ENCODE measurements at places on chromosomes 7 and 10.
A peak's percentile ranks its signal among the peaks of the same experiment; 100 is the strongest.

DNA sequence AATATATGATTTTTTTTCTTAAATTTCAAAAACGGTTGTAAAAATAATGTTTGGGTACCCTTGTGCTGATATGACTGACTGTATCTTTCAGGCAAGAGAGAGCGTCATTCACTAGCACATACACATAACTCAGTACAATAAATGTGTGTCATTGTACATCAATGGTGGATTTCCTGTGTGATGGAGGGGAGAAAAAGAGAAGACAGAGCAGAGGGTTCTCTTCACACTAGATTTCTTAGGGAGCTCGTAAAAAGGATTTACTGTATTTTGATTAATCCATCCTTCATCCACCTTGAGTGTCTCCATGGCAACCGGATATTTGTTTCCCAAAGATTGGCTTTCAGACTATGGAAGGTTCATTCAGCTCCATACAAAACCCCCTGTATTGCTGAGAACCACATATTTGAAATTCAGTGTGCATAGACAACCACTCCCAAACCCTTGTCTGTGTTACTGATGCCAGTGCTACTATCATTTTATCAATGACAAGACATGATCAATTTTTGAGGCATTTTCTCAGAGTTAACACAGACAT, 150.6 kb downstream of the AKR1D1 start:
- DNase-seq, result no peak

DNA sequence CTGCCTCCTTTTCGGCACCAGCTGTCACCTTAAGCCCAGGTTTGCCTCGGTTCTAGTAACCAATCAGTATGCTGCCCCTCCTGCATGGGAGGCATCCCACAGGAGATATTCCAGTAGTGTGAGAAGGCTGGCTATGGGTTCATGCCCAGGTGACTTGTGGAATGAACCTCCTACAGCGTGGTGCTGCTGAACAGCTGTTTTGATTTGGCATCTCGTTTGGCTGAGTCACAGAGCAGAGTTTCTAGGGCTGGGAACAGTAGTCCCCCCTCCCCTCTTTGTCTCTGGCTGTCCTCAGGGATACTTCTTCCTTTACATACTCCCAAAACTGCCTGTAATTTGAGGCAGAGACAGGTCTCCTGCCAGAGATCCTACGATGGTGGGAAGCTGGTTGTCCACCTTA, 16.1 kb downstream of the R3HCC1L start:
- DNase-seq, result no peak

DNA sequence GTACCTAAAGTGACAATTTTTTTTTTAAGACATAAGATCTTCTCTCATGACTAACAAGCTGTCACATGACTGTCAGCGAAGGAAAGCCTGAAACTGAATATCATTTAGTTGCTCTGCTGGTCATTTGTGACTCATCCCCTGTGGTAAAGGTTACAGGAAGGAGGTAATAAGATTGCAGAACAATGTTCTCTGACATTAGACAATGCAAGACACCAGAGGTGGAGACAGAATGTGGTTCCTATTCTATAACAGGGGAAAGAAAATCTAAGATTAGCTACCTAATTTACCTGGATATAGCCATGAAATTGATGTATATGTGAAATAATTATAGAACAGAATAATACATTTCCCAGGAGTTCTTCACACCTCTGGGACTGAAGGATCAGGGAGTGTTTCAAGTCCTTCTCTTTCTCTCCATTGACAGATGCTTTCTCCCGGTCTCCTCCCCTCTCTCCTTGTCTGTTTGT, 47.7 kb downstream of the LRGUK start:
- no peak for DNase-seq

DNA sequence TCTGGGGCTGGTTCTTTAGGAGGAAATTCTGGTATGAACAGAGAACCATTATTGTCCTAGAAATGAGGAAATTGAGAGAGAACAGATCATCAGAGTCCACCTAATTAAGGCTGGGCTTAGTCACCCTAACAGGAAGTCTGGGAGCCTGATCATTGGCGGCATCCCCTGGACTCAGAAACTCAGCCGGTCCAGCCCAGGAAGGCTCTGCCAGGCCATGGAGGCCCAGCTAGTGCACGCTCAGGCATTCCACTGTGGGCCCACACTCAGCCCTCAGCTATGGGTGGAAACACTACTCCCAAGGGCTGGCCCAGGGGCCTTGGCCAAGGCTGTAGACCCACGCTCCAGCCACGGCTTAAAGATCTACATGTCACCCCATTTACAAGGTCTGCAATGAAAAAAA, 109.2 kb downstream of the PTPN20 start:
- DNase-seq, result no peak

DNA sequence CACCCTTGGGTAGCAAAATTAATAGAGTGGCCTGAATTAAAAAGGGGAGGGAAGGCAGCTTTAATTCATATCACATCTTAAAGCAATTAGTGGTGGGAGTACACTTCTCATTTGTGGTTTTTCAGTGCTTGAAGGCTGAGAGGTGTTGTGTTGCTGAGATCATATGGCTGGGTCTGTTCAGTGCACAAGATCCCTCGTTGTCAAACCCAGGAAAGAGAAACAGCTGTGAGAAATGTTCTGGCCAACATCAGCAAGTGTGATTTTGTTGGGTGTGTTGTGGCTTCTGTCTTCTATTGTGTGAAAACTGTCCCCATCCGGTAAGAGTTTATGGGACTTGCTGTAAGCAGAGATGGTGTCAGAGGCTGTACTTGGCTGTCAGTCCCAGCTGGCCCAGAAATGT, 197.9 kb upstream of the BMPER start:
- no peak for DNase-seq

DNA sequence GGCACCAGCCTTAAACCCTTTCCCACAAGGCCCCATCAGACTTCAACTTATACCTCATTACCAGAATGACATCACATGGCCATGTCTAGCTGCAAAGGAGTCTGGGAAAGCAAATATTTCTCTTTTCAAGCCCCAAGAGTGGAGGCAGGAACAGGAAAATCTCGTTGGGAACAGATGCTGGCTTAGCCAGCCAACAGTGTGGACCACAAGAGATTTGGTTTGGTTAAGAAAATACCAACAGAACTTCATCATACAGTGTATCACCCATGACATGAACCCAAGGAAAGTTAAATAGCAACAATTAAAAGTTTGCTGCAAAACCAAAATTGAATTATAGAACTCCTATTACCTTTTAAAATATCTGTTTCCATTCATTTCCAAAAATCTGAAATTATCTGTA, 2.2 kb upstream of the MET start:
- no peak for DNase-seq

DNA sequence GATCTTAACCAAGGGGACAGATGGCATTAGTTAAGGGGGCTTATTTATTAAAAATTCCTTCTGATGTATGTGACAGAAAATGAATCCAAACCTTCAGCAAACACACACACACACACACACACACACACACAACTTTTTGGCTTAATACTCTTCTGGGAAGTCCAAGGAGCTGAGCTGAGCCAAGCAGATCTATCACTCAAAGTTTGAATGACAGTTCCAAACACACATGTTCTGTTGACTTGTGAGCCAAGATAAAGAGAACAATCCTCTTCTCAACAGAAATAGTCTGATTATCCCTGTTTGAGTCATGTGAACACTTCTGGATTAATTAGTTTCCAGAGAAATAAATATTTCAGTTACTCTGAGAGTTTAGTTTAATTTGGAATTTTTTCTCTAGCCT, 31.5 kb downstream of the KBTBD2 start:
- DNase-seq, result no peak

- DNase-seq, result no peak
Measured at GRCh38 chr7:104960741-104961448, 53.1 kb upstream of the KMT2E start.

DNA sequence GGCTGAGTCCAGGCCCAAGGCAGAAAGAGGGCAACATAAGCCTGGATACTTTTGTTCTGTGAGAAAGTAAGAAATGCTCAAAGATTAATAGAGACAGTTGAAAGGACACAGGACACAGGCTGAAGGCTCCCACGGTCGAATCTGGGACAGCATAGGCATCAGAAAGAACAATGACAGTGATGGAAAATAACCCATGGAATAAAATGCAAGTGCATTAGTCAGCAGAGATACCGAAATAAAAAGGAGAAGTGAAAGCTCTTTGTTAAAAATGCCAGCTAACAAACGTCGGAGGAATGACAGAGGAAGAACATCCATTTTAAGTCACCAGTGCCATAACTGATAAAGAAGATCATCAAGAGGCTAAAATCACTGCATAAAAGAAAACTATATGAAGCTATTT, 19.6 kb upstream of the AGAP5 start:
- no peak for DNase-seq

DNA sequence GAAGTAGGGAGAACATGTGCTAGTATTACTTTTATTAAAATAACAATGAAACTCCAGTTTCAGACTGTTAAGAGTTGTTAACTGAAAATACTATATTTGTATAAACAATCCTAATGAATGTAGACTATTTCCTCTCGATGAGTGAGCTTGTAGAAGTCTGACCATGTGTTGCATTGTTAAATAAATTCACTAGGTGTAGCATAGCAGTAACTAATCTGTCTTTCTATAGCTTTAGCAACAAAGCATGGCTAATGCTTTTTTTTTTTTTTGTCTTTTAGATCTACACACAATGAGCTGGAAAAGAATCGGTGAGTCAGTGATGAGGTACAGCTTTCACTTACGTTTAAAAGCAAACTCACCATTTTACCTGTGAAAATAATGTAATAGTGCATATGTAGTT, 37.1 kb downstream of the MXI1 start:
- no peak for DNase-seq

DNA sequence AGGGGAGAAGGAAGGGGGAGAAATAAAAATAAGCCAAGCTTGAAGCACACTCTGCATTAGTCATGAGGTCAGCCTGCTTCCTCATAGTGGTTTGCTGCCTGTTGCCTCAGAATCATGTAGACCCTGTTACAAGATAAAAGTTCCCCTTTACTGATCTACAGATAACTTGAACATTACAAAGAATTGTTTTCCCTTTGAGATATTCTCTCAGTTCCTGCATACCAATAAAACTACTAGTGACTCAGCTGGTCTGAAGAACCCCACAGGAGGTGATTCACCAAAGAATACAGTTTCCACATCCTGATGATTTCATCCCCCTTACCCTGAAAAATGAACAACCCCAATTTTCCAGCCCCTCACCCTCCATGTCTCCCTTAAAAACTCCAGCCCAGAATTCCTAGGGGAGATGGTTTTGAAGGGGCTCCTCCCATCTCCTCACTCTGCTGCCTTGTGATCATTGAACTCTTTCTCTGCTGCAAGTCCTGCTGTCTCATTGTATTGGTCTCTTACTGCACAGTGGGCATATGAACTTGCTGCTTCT, 31.5 kb upstream of the NRP1 start:
- DNase-seq, result no peak

GRCh38 chr10:17951868-17952371, at the start of gene SLC39A12:
TSS of gene SLC39A12 (plus strand) at chr10:17951918. CDS start at chr10:17953277, 1,359 bp downstream.
- DNase-seq, result no peak

DNA sequence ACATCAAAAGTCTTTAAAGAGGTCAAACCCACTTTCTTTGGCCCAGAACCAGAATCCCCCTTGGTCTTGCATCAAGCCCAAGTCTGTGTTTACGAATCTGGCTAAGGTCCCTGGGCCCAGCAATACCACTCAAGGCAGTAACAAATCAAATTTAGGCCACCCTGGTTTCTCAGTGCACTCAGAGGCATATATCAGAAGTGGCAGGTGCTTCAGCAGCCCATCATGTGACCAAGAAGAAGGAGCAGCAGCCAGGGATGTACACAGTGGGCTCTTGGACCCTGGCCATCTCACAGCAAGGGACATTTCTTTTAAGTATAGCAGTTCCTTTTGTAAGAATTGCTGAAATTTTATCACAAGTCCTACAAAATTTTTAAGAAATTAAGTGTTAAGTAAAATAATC, 7.3 kb upstream of the SLC25A13 start:
- no peak for DNase-seq

DNA sequence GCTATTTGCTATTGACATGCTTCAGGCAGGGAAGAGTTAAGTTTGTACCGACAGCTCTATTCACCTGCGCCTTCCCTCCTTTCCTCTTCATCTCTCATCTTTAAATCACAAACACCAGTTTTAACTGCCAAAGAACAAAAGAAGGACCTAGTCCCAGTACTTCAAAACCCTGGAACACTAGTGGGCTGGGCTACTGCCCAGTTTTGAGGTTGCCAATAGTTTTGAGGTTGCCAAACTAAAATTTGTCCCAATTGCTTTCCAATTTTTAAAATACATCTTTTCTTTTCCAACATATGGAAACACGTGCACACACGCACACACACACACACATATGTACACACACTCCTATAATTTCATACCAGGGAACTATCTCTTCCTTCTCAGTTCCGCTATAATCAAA, 130.6 kb upstream of the SLC26A5 start:
- no peak for DNase-seq

DNA sequence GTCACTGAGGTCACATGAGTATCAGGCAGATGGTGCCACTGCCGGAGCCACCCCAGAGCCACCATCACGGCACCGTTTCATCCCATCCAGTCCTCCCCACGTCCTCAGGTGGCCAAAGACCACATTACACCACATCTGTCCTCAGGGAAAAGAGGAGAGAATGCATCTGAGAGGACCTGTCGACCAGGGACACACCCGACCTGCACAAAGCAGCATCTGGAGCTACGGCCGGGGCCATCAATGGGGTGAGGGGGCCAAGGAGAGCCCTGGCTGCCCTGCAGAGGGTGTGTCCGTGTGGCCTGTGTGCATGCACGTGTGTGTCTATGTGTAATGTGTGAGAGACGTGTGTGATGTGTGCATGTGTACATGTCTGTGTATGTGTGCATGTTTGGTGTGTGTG, 480.6 kb downstream of the DNAJB6 start:
- no peak for DNase-seq

- no peak for DNase-seq
Measured at GRCh38 chr7:118839515-118839914, 615.0 kb downstream of the ANKRD7 start.

GRCh38 chr7:18243731-18244130, 216.1 kb upstream of the PRPS1L1 start:
- no peak for DNase-seq

GRCh38 chr7:129146237-129146979, 1.9 kb downstream of the TSPAN33 start:
- no peak for DNase-seq

- DNase-seq, result no peak
Measured at GRCh38 chr7:125966278-125967048, 1036.8 kb upstream of the POT1 start.

- no peak for DNase-seq
Measured at GRCh38 chr10:21515361-21516241, 9.9 kb downstream of the SKIDA1 start.

GRCh38 chr7:130071701-130072622, 1.6 kb downstream of the KLHDC10 start:
- peak; percentile 45 for DNase-seq

GRCh38 chr7:108307595-108307994, 148.6 kb downstream of the NRCAM start:
- DNase-seq, result no peak

GRCh38 chr10:122999347-122999746, 9.2 kb downstream of the IKZF5 start:
- DNase-seq, result no peak

- DNase-seq, result no peak
Measured at GRCh38 chr7:142459551-142459963, 201.7 kb upstream of the PRSS58 start.

- no peak for DNase-seq
Measured at GRCh38 chr10:6926971-6927370, 346.9 kb upstream of the PRKCQ start.

- no peak for DNase-seq
Measured at GRCh38 chr10:59814878-59815277, 61.6 kb upstream of the MRLN start.

Measured in activated T-cell treated with anti-CD3 and anti-CD28 coated beads for 4 hours (primary cell).